ENCODE measurements at places on chromosomes 1 and 21. TPM values are rescaled to one million over a fixed set of nuclear protein-coding genes. Genes with fewer than 3 reads are reported as not detected.

The FBXO2 gene
- total RNA-seq = 2.0 TPM

The AK5 gene
- total RNA-seq = 0.93 TPM

The GREM2 gene
- 1.1 TPM for total RNA-seq

The SPRR4 gene
- not detected for total RNA-seq

The REN gene
- not detected for total RNA-seq

The CELA3A gene
- total RNA-seq = not detected

The GMEB1 gene
- 29.4 TPM for total RNA-seq

The AUNIP gene
- 6.5 TPM for total RNA-seq

The ZRANB2 gene
- total RNA-seq = 114 TPM

The DDAH1 gene
- not detected for total RNA-seq

The GJB5 gene
- not detected for total RNA-seq

The KCNJ15 gene
- 0.34 TPM for total RNA-seq

Measured in T-helper 1 cell treated with Interleukin-12 subunit alpha and Interleukin-12 subunit beta and Interleukin-4 antibody, amounts not matched to agents 30 ng/mL and 1 ng/mL, for 36 hours (primary cell).